ENCODE measurements at places on chromosomes 6 and 20.
A peak's percentile ranks its signal among the peaks of the same experiment; 100 is the strongest.

DNA sequence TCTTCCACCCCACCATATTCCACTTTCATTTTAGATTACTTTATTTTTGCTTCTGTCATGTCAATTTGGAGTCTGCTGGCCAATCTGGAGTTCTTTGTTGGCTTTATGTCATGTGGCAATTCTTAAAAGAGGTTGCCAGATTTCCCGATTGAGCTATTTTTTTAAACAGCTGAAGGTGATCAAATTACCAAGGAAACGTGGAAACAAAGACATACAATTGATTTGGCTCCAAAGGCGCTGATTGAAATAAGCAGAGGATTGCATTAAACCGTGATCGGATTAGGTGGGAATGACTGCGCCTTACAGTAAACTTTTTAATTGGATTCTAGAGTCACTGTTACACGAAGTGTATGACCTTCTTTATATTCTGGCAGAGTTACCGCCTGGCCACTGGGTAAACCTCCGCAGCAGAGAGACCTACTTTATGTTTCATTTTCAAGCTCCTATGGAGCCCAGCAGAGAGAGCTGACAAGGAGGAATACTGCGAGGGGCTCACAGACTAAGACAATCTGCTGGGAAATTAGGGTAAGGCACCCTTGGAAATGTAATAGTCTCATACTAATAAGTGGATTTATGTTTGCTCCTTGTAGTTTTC, 37.9 kb downstream of the SIM1 start:
- DNase-seq: no peak

- no peak for DNase-seq
These were observed 27.4 kb upstream of the STXBP5 start for GRCh38 chr6:147176795-147177194.

GRCh38 chr20:46085179-46085851, 4.4 kb downstream of the NCOA5 start:
- no peak for DNase-seq

DNA sequence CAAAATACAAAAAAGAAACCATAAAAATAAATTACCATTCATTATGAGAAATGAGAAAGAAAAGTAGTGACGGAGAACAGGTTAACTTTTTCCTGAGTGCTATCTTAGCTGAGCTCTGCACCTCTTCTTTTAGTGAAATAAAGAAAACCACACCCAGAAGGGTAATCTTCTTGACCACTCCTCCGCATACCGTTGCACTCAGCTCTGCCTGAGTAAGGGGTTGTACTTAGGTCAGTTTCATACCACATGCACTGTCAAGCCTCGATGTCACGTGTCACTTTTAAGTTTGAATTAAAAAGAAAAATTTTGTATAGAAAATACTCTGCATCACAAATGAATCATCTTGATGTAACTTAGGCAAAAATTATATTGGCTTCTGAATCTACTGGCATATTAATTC, 2.8 kb downstream of the EZR start:
- no peak for DNase-seq

DNA sequence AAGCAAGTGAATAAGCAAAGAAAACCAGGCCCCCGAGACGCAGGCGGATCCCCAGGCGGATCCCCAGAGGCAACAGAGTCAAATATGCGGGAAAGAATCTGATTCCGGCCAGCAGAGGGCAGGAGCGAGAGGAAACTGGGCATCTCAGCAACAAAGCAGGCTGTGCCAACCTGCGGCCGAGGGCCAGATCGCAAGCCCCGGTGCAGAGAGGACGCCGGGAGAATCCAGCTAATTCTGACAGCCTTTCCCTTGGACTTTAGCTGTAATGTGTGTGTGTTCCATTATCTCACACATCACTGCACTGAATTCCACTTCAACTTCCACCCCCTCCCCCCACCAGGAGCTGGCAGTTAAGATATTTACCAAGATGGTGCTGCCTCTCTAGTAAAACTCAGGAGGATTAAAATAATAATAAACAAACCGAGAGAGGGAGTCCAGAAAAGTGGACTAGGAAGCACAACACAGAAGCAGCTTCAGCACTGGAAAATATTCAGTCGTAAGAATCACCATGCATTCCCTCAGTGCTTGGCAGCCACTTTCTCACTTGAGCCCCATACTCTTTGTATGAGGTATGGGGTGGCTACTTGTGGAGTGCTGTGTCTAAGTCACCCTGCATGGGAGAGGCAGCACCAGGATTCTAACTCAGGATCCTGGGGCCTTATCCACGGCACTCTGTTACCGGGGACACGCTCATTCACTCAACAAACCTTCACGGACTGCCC, 66.2 kb upstream of the SNX9 start:
- peak; percentile 66 for DNase-seq

GRCh38 chr20:21921251-21921650, 215.8 kb downstream of the PAX1 start:
- no peak for DNase-seq

DNA sequence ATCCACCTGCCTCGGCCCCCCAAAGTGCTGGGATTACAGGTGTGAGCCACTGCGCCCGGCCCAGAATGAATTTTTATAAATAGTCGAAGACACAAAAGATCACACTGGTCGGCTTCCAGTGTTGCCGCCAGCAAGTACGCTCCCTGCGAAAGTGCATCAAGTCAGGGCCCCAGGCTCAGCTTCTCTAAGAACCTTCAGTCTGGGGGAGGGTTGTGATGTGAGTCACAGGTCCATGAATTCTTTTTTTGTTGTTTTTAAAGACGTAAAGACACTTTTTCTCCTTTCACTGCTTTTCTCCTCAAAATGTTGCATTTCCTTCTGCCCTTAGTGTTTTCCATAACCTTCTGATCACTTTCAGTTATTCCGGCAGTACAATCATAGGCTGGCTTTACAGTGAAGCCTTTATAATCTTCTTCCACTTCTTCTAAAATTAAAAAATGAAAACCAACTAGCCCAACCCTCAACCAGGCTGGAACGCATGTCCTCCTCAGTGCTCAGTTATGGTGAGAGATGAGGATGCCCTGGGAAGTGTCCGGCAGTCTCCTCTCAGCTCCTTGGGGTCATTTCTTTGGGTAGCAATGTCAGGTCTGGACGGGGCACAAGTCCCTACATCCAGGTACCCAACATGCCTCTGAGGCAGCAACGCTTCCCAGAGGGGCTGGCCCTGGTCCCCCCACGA, 66.6 kb downstream of the CSE1L start:
- no peak for DNase-seq

GRCh38 chr6:105786890-105787655, 299.1 kb upstream of the PRDM1 start:
- no peak for DNase-seq

GRCh38 chr6:83472767-83473166, 39.6 kb upstream of the PRSS35 start:
- no peak for DNase-seq

DNA sequence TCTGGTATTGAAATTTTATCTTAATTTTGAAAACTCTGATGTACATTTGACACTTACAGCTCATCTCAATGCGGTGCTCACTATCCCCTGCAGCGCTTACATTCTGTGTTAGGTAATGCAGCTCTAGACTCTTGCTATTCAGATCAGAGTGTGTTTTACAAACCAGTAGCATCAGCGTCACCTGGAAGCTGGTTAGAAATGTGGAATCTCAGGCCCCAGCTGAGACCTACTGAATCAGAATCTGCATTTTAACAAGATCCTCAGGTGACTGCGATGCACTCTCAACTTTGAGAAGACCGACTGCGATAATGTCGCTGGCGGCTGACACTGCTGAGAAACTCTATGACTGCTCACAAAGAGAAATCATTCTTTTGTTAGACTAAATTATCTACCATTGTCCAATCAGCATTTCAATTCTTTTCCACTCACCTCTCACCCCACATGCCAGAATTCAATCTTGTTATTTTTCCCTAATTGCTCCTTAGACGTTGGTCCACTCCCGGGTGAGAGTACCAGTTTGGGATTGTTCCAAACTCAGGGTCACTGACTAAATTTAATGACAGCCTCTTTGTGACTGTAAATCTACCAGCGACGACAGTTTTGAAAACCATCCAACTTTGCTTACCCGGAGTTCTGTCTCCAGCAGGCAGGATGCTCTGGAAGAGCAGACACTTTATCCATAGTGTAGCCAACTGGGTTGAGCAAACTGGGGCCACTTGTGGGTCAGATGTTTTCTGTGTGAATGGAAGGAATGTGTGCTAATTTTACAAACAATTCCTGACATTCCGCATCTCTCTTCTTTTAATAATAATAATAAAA, 140.1 kb upstream of the BTBD3 start:
- no peak for DNase-seq

- DNase-seq: peak; percentile 78
These were observed 27.2 kb upstream of the POU5F1 start for GRCh38 chr6:31197559-31198305.
